ENCODE measurements at places on chromosomes 16 and 17.

DNA sequence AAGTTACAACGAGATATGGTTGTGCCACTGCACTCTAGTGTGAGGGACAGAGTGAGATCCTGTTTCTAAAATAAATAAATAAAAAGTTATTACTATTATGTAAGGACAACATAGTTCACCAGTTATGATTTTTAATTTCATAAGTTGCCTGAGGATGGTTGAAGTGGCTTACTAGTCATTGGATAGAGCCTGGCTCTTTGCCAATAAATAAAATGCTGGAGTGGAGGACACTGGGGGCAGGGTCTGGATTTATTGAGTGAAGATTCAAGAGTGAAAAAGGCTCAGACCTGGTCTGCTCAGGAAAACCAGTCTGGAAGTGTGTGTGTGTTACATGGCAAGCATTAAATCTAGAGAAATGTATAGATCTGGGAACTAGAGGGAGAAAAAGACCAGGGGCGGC lies 2.1 kb downstream of the STARD3 start:
- DNase-seq: no peak

DNA sequence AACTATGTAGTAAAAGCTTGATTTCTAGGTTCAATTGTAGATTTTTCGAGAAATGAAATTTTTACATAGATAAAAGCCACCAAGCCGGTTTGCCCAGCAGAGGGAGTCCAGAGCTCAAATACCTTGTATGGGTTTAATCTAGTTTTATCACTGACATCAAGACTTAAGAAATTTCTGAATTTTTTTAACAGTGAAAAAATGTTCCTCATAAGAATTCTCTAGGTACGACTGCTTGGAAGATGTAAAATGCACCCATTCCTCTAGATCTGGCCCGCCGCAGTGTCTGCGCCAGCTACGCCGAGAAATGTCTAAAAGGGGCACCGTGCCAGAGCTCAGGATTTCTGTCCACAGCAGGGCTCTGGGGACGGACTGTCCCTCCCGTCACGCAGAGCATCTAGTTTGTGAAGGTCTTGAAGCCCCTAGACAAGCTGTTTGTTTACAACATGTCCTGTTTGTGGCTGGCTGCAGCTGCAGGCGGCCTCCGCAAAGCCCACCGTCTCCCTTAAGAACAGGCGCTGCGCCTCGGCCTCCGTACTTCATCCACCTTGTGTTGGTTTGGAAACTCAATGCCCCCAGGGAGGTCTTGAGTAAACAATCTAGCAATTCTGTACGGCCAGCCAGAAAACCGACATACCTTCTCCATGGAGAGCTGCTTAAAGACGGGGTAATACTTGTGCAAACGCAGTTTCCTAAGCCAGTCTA lies 24.8 kb downstream of the MAP1LC3B start:
- DNase-seq: peak; percentile 76

DNA sequence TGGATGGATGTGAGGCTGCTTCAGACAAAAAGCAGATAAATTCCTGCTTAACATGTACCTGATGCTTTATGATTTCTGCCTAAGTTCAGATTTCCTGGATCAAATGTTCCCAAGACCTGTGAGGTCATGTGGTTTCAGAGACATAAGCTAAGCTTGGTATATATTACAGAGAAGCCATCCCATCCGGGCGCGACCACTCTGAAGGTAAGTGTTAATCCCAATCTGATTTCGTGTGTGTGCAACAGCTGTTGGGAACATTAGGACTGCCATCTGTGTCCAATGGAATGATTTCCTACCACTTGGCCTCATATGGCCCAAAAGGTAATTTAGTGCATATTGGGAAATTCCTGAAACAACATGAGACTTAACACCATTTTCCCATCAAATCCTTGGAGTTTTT lies 199.1 kb downstream of the HS3ST3B1 start:
- no peak for DNase-seq

DNA sequence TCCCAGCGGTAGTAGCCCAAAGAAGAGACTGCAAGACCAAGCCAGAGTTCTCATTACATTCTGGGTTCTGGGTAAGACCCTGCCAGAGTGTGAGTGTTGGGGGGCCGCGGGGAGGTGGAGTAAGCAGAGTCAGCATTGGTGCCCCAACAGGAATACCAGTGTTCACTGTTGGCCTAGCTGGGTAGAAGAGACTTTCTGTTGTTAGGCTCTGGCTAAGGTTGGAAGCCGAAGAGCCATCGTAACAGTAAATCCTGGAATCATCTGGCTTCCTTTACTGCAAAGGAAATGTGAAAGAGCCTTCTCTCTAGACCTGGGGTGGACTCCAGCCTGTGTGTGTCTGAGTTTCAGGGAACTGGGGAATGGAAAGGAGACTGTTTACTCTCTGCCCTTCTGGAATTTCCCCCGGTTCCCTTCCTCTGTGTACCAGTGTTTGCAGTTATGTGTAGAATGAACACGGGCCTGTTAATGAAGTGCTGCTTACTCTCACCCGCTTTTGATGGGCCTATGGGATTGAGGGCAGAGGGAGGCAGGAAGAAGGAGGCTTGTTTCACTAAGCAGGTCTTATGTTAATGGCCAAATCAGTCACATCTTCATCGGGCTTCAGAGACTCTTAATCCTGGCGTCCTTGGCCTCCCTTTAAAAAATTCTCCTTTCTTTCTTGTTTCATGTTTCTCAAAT lies 68.5 kb downstream of the WWP2 start:
- DNase-seq: no peak

DNA sequence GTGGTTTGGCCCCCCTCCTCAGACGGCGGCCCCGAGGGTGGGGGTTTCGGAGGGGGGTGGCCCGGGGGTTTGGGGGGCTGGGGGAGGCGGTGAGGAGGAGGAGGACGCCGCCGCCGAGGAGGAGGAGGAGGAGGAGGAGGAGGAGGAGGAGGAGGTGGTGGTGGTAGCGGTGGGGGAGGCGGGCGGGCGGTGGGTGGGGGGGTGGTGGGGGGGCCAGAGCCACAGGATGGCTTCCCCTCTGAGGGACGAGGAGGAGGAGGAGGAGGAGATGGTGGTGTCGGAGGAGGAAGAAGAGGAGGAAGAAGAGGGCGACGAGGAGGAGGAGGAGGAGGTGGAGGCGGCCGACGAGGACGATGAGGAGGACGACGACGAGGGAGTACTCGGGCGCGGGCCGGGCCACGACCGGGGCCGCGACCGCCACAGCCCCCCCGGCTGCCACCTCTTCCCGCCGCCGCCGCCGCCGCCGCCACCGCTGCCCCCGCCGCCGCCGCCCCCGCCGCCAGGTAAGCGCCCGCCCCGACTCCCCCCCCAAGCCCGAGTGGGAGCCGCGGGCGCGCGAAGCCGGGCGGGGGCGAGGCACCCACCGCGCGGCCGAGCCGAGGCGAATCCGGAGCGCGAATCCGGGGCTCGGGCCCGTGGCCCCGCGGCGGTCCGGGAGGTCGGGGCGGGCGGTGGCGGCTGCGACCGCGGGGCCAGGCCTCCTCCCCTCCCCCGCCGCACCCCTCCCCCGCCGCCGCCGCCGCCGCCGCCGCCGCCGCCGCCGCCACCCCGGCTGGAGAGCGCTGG lies 3.8 kb upstream of the CHD3 start:
- DNase-seq: no peak

- DNase-seq: peak; percentile 49
Measured at GRCh38 chr17:44911133-44912001, 3.9 kb downstream of the GFAP start.

- no peak for DNase-seq
Measured at GRCh38 chr16:59046335-59046734, 312.2 kb upstream of the GOT2 start.

DNA sequence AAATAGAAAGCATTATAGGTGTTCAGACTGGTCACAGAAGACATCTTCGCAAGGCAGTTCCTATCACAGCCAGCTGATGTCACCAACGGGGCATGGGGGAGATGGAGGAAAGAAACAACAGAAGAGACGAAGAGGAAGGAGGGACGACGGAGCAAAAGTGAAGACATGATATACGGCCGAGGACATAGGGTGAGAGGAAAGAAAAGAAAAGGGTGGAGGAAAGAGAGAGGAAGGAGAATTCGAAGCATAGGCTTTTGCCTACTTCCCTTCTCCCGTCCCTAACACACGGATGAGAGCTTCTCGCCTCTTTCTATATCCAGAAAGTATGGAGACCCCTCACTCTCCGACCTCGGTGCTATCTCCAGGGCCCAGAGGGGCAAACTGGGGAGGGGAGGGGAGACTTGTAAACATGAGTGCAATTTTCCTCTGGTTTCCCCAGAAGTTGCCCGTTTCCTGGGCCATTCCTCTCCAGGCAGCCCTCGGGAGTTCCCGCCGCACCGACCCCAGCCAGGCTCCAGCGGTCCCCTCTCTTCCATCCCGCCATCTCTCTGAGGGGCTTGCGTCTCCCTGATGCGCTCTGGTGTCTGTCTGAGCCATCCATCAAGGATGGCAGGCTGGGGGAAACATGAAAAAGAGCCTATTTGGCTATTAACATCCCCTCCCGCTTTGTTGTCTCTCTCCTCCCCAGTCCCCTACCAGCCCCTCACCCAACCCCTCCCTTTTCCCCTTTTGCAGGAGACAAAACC lies 26.0 kb downstream of the COPZ2 start:
- peak; percentile 47 for DNase-seq

DNA sequence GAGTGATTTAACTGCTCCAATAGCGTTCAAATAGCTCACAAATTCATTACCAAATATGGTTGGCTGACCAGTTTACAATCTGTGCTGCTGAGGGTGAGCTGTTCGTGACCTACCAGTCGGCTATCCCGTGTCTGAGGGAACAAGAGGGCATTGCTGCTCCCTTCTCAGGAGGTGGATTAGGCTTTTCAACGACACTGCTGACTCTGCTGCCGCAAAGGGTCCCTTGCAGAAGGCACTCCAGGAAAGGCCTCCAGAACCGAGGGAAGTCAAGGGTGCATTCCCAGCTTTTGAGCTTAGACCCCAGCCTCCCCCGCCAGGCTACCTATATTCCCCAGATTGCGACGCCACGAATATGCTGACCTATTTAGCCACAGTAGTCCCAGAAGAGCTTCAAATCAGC lies 32.3 kb downstream of the GJC1 start:
- peak; percentile 69 for DNase-seq

- no peak for DNase-seq
Measured at GRCh38 chr16:30030841-30031413, at the start of gene TLCD3B. TSS of gene TLCD3B (minus strand) at chr16:30031271. CDS start at chr16:30030527, 744 bp downstream.

DNA sequence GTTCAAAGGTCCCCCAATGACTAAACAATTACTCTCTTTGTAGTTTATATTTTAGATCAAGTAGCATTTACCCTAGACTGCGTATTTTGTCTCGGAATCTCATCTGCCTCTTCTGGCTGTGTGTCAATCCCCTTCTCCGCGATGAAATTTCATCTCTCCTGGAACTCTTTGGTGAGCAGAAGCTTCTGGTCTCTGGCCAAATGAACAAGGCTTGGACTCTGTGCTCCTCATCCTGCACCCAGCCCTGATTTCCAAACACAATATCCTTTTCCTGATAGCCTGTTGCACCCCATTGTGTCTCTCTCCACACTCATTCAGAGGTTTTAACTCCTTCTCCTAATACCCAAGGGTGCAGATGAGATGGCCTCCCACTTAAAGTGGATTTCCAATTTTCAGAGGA lies 609.4 kb upstream of the CDH5 start:
- DNase-seq: peak; percentile 51

GRCh38 chr17:28141313-28141712 lies 98.8 kb downstream of the NLK start:
- DNase-seq: no peak

- DNase-seq: peak; percentile 17
Measured at GRCh38 chr17:63956296-63956920, 16.3 kb downstream of the SCN4A start.

DNA sequence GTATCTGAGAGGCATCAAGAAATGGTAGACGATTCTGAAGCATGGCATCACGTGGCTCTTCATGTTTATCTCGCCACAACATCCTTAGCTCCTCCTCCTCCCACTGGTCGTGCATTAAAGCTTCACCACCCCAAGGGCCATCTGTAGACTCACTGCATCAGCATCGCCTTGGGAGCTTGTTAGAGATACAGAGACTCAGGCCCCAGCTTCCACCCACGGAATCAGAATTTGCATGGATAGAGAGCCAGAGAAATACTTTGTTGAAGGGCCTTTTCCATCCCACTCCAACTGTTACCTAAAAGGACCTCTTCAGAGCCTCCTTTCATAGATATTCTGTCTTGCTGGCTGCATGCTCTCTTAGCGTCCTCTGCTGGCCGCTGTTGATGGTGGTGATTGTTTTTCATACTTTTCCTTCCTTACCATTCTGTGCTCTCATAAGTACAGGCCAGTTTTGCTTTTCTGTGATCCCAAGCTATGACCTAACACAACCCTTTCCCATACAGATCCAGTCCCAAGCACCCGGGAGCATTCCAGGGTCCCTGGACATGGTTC lies 1049.4 kb upstream of the EEF2KMT start:
- DNase-seq: no peak

- DNase-seq: peak; percentile 81
Measured at GRCh38 chr16:48353565-48354163, 31.5 kb downstream of the SIAH1 start.
